NCI-H2081 treated with DMSO at 0.1 percent for 48 hours (cell line): ENCODE measurements at places on chromosomes 6 and 20.

DNA sequence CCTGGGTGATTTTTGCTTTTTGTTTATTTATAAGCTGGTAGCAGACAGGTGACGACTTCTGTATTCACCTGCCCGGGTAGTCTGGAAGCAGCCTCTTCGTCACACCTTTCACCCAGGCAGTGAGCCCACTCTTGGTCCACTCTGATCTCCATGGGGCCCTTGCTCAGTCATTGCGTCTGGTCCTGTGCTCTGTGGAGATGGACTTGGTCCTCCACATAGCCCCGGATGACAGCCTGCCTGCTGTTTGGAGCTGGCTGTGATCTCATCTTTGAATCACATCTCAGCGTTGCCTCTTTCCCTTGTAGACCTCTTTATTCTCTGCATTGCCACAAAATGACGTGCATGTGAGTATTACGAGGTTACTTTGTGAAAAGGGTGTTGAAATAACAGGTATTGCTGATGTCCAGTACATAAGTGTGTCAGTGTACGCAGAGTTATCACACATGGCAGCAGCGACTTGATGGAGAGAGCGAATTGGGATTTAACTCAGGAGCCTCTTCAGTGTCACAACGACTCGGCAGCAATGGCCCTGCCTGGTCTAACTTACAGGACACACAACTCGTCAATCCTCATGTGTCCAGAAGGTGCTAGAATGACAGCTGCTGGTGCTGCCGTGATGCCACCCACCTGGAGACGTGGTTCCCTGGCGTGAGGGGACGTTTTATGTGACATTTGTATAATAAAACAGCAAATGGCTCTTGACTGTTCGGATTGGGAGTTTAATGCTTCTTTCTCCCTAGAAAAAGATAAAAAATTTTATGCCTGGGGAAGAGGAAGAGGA is 24.2 kb upstream of the FRMD1 start:
- no peak for DNase-seq

GRCh38 chr6:156617376-156617775 is 159.8 kb upstream of the ARID1B start:
- no peak for DNase-seq

- no peak for DNase-seq
These were observed 272.0 kb downstream of the ZNF217 start for GRCh38 chr20:53321596-53321995.

DNA sequence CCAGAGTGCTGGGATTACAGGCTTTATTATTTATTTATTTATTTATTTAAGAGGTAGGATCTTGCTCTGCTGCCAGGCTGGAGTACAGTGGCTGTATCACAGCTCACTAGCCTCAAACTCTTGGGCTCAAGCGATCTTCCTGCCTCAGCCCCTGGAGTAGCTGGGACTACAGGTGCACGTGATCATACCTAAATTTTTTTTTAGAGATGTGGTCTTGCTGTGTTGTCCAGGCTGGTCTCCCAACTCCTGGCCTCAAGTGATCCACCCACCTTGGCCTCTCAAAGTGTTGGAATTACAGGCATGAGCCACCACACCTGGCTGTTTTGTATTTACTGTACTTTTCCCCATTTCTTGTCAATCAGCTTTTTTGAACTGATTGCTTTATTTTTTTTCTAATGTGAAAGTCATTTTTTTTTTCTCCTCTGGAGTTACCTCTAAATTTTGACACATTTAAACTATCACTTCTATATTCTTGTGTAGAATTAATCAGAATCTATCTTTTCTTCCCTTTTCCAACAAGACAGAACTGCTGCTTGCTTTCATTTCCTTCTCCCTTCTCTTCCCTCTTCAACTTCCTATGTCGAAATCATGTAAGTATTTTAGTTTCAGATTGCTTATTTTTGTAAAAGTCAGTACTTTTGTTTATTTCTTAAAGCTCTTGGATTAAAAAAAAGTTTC is 12.0 kb downstream of the PANK2 start:
- no peak for DNase-seq

DNA sequence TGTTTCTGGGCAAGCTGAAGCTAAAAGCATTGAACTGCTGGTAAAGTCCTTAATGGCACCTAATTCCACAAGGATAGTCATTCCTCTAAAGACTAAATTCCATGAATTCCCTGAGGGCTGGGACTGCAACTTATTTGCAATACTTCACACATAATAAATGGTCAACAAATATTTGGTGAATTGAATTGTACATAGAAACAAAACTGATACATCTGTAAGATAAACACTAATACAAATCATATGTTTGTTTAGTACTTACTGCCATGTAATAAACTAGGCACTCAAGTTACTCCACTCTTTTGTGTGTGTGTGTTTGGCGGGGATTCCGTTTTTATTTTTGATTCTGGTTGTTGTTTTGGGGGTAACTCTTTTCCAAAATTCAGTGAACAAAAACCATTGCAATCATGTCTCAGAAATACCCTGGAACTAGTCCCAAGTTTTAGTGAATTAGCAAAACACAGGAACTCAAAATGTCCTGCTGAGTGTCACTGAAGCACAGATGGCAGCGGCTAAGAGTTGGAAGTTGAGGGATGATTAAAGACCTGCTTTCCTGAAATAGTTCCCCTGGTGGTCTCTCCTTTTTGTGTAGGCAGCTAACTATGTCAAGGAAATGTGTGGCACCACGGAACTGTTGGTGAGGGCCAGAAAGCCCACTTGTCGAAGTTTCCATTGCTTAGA is 74.8 kb upstream of the SNRPB2 start:
- DNase-seq, result no peak

GRCh38 chr20:57025261-57025660 is 241.2 kb downstream of the BMP7 start:
- DNase-seq, result no peak

DNA sequence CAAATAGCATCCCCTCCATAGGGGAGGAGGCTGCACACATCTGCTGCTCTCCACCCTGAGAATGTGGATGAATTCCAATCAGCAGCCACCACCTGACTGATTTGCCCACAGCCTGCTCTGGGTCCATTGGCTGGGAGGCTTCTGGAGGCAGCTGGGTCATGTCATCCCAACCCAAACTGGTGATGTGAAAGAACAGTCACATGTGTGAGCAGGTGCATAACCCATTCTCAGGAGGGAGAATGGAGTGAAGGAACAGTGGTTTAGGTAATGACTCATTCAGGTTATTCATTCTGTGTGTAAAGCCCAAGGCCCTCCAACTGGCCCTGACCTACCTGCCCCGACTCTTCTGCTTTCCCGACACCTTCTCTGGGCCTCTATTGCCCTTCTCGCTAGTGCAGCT is 90.9 kb upstream of the GCM1 start:
- DNase-seq, result no peak

DNA sequence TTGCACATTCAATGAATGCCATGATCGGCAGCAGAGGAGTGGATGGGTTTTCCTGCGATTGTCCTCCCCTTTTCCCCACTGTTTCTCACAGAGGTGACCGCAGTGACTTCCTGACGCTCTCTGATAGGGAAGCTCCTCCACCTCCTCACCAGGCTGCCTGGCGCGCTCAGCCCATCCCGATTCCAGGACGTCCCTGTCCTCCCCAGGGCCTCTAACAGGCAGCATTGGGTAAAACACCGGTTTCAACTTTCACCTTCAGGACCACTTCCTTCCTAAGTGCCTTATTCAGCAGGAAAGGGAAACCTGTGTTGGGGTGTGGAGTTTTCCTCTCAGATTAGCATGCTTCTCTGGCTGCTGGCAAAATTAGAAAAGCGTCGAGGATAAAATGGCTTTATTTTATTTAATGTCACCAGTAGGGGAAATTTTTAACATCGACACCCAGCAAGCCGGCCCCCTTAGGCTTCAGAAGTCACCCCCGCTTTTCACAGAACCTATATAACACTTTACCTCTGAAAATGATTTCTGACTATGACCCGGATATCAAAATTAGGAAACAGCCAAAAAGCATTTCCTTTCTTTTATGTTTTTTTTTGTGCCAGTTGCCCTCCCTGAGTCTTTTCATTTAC is 570.4 kb upstream of the GJE1 start:
- no peak for DNase-seq

DNA sequence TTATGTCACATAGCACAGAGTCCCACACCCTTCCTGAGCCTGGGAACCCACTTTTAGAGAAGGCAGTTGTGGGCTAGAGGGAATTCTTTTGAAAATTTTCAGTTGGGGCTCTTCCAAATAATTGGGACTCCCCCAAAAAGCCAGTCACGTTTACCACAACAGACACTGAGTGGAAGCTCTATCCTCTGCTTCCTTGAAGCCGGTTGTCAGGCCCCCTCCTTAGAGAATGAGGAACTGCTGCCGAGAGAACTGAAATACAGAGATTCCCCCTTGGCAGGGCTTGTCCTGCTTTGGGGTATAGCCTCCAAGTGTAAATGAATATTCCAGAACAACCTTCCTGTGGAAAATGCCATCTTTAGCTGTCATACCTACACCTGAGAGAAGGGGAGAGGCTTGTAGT is 2.7 kb upstream of the JAG1 start:
- no peak for DNase-seq

GRCh38 chr20:48841196-48841874 is 13.5 kb upstream of the PREX1 start:
- DNase-seq, result no peak

GRCh38 chr20:46070215-46070900 is 19.4 kb downstream of the NCOA5 start:
- DNase-seq, result no peak

DNA sequence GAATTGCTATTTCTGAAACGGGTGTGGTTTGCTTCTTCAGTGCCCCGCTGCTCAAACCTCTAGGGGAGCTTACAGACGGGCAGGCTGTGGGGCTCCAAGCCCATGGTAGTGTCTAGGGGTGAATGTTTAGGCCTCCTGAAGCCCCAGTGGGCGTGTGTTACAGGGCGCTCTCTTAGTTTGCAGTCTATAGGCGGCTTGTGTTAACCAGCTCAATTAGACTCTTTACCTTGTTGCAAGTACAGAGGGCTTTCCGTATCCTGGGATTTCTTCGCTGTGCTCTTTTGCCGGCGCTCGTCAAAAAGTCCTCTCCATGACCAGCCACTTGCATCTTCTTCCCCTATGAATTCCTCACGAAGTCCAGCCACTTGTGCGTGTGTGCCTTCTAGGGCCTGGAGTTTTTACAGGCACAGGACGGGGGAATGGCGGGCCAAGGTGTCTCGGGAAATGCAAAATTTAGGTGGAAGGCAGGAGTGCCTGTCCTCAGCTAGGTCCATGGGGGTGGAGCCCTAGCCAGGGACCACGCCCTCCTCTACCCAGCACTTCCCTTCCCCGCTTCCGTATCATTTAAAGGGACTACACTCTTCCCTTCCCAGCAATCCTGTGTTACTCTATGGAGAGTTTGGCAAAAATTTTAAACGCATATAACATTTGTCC is 94.5 kb downstream of the HTR1B start:
- DNase-seq, result no peak

GRCh38 chr6:155173488-155173887 is 90.3 kb upstream of the CLDN20 start:
- no peak for DNase-seq

DNA sequence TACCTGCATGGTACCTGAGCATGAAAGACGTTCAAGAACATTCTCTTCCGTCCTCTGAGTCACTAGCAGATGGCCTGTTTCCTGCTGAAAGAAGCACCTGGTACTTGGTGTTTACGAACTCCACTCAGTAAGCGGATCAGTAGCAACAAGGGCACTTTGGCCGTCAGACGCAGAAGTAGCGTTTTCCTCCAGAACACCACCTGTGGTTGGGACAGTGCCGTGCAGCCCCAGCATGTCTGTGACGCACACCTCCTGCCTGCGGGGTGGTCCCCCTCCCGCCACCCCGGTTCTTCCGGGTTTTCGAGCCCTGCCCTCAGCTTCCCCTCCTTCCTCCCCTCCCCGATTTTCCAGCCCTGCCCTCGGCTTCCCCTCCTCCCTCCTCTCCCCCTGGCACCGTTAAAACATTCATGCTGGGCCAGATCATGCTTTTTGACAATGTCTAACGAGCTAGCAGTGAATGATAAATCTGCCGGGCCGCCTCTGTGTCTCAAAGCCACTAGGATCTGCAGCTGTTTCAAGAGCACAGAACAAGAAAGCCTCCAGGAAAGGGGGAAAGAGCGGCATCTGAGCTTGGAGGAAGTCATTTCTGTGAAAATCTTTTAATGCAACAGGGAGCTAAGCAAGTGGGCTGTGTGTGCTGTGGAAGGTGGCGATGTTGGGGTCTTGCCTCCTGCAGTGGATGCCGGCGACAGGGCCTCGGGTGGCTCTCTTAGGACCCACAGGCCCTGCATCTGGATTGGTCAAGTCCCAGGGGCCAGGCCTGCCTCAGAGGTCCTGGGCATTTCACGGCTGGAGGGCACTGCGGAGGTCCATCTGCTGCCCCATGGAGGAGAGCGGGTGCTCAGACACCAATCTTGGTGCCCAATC is 207.9 kb downstream of the ERMARD start:
- DNase-seq, result no peak

- no peak for DNase-seq
These were observed 240.9 kb downstream of the PHACTR1 start for GRCh38 chr6:12957321-12958051.

DNA sequence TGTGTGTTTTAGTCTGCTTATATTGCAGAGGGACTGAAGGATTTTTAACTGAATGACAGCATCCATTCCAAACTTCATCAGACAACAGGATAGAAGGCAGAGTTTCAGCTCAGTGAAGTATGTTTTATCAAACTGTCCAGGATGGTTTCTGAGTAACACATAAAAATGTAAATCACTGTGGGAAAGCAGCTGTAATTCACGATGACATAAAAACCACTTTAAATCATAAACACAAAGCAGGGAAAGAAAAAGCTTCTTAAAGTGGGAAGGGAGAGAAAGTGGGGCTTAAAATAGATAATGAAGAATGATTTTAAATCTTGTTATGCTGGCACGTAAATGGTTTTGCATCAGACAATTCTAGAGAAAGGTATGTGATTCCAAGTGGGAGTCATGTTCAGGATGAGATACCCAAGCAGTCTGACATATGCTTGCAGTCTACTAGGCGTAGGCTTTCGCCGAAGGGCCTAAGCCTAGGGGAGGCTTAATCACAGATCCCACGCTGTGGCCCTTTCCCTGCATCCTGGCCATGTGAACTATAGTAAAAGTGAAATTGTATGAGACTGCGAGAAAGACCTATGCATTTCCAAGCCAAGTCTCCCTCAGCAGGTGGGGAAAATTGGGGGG is 610.6 kb downstream of the PRKN start:
- DNase-seq, result no peak

DNA sequence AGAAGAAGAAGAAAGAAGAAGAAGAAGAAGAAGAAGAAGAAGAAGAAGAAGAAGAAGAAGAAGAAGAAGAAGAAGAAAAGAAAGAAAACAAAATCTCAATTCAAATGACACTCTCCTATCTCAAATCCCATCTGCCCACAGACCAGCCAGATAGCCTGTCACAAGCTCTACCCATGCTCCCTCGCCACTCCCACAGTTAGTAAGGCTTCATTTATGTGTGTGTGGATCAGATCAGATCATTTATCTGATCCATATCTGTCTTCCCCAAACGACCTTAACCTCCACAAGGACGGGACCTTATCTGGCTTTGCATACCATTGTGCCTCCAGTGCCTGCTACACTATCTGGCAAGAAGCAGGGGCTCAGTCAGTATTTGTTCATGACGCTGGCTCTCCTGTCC is 81.9 kb upstream of the RREB1 start:
- DNase-seq, result no peak

DNA sequence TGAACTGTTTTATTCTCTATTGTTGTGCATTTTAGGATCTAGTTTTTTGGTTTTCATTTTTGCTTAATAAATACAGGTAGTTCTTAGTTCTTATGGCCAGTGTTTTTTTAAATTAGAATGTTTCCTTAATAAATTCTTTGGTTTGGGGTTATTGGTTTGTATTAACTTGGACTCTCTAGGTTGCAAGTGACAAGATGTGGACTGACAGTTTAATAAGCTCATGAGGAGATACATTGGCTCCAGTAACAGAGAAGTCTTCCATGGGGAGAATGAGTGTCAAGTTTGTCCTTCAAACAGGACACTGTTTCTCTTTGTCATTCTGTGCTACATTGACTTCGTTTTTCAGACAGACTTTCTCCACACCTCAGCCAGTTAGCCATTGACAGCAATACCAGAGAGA is 39.7 kb downstream of the SNX9 start:
- DNase-seq, result no peak
